A549 treated with Mapracorat at 1 μM for 4 hours (cell line): ENCODE measurements at places on chromosomes 2 and 18. TPM values are rescaled to one million over a fixed set of nuclear protein-coding genes. Genes with fewer than 3 reads are reported as not detected.

Gene TCF23
- not detected in 5 replicates for total RNA-seq

Gene ERFE
- total RNA-seq = 6.6 to 9.1 TPM (median 8.3 TPM) in 5 replicates

Gene AKAIN1
- not detected in 5 replicates for total RNA-seq

Gene NPHP1
- 7.3 to 8.6 TPM (median 8.1 TPM) in 5 replicates for total RNA-seq

Gene IFT172
- 6.6 to 9.6 TPM (median 7.2 TPM) in 5 replicates for total RNA-seq

Gene NOL4
- total RNA-seq = not detected in 5 replicates
